ENCODE measurements at places on chromosomes 2 and 18.
A peak's percentile ranks its signal among the peaks of the same experiment; 100 is the strongest.

GRCh38 chr2:168669151-168669550 lies 133.3 kb upstream of the NOSTRIN start:
- DNase-seq = no peak

GRCh38 chr2:140589696-140590095 lies 1541.1 kb downstream of the LRP1B start:
- DNase-seq = no peak

- DNase-seq = no peak
These were observed 35.4 kb upstream of the PGAP1 start for GRCh38 chr2:196961889-196962288.

- no peak for DNase-seq
These were observed 66.3 kb upstream of the NABP1 start for GRCh38 chr2:191611614-191612013.

DNA sequence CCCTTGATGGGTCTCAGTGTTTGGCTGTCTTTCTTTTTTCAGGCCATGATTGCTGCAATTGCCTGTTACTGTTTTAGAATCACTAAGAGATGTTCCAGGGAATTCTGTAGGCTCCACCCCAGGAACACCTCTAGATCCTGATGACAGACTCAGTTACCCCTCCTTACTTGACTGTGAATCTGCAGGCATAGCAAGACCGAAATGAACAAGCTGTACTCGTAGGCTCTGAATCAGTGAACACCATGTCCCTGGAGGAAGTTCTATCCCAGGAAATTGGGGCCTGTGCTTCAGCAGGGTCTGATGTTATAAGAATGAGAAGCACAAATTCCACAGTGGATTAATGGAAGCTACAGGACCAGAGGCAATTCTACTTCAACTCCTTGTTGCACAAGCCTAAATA lies 148.6 kb downstream of the COPS8 start:
- no peak for DNase-seq

GRCh38 chr18:48632676-48633257 lies 93.9 kb downstream of the CTIF start:
- no peak for DNase-seq

- peak; percentile 34 for DNase-seq
These were observed 582 bp downstream of the RIOK3 start for GRCh38 chr18:23453680-23454058.

GRCh38 chr2:138514173-138514572 lies 12.6 kb downstream of the SPOPL start:
- no peak for DNase-seq

DNA sequence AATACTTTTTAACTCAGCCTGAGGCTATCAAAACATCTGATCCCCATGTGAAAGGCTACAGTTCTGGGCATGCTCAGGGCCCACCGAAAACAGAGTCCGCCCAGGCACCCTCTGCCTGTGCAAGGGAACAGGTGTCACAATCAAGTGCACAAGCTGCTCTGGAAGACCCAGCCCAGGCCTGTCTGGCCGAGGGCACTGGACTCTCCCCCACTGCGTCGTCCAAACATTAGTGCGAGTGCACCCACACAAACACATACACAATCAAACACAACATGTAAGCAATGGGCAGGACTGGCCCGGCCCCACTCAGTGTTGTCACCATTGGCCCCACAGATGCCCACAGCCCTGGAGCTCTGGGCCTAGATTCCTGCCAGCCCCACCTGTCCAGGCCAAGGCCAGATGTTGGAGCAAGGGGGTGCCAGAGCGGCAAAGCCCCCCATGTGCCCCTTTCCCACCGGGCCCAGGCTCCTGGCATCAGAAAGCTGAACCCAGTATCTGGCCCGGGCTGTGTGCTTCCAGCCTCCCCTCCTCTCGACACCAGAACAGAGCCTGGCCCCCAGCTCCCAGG lies 617 bp upstream of the ALPG start:
- no peak for DNase-seq

- DNase-seq = no peak
These were observed 183.5 kb downstream of the SCG2 start for GRCh38 chr2:223418604-223419199.

- no peak for DNase-seq
These were observed 92.0 kb downstream of the GAREM1 start for GRCh38 chr18:32378705-32379104.

GRCh38 chr18:8468921-8469335 lies 140.3 kb upstream of the RAB12 start:
- DNase-seq = no peak

- DNase-seq = no peak
These were observed 272.3 kb downstream of the ERBB4 start for GRCh38 chr2:212266297-212266696.

DNA sequence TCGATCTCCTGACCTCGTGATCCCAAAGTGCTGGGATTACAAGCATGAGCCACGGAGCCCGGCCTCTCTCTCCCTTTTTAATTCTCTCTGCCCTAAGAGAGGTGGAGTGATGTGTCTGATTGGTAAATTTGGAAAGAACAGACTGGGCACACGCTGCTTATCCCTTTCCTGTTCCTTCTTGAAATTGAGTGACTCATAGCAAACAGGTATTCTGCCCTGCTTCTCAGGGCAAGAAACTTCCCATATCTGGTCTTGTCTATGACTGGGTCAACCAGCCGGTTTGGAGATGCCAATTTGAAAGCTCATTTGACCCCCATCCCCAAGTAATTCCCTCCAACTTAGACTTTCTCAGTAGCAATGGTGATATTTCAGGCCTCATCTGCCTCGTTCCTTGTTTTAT lies 15.0 kb downstream of the LYPD1 start:
- no peak for DNase-seq
